ENCODE measurements at places on chromosomes 7 and 10.

- no peak for DNase-seq
Measured at GRCh38 chr10:90205340-90205739, 503.9 kb downstream of the KIF20B start.

DNA sequence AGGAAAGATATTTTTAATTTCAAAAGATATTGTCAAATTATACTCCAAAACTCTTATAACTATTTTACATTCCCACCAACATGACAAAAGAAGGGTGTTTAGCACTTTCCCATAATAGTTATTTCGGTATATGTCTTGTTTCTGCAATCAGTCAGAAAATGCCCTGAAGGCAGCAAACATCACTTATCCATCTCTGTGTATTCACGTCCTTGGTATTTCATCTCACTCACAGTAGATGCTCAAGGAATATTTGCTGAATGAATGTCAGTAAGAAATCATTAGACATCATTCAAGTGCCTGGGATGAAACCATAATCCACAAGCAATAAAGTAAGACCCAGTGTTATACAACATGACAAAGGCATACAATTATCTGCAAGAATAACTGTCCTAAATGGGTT is 112.7 kb downstream of the GFRA1 start:
- DNase-seq = no peak

DNA sequence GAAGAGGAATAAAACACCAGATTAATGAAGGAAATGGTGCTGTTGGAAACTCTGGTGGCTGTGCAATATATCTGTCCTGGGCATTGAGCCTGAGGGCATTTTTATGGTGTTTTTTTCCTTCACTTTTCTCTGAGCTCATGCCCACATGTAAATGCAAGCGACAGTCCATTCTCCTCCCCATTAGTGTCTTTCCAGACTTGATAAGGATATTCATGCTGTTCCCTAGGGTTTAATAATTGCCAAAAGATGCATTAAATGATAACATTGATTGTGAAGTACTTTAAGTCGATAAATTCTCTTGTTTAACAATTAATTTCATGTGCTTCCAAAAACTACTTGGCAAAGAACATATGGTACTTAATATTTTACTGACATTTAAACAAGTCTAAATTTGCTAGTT is 384.7 kb downstream of the MDFIC start:
- DNase-seq = no peak

- DNase-seq = no peak
Measured at GRCh38 chr10:84225427-84226173, at the start of gene LRIT2. LRIT2 (minus strand) TSS chr10:84225544; CDS start chr10:84225520, 24 bp downstream.

GRCh38 chr7:53035499-53036412 is at the start of gene POM121L12:
POM121L12 (plus strand) TSS chr7:53035633; CDS start chr7:53035672, 39 bp downstream.
- no peak for DNase-seq

DNA sequence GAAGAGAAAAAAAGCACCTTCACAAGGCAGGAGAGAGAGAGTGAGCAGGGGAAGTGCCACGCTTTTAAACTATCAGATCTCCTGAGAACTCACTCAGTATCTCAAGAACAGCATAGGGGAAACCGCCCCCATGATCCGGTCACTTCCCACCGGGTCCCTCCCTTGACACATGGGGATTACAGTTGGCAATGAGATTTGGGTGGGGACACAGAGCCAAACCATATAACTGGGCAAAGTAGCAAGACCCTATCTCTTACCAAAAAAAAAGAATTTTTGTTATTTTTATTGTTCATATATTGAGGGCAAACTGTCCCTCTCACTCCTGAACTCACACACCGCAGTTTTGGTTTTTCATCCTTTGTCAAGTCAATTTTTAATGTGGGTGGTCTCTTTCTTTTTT is 18.2 kb upstream of the ZRANB1 start:
- DNase-seq = no peak

GRCh38 chr10:80166581-80167470 is 34.3 kb downstream of the PLAC9 start:
- DNase-seq = no peak

DNA sequence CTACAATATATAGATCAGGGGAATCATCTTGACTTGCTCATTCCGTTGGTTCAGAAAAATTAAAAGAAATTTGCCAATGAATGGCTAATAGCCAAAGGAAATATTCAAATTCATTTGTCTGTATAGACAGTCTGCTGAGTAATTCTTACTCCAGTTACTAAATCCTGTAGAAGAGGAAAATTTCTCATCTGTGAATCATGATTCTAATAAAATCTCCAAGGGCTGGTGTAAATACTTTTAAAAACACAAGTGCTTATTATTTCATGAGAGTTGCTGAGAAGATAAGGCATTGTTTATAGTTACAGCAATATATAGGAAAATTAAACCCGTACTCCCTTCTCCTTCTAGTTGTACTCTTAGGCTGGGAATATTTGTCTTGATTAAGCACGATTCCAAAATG is 53.0 kb downstream of the WNT2 start:
- DNase-seq = no peak

DNA sequence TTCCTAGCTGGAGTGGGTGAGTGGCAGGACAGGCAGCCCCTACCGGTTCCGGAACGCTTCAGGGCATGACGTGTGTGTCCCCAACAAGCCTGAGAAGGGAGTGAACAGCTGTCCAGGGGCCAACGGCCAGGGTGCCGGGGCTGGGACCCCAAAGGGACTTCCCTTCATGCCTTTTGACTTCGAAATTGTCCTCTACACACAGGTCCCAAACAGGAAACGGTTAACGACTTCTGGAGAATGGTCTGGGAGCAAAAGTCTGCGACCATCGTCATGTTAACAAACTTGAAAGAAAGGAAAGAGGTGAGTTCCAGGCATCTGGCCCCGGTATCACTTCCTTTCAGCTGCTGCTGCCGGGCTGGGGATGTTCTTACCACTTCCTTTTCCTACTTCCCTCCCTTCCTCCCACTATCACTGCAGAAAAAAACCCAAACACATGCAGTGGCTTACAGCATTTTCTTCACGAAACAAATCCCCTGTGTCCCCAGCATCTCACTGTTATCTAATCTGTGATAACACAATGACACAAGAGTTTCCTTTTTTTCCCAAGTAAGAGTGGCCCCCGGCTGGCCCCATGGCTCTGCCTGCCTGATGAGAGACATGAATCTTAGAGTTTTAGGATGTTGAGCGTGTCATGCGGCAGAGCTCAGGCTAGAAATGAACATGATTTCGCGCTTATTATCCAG is 63.2 kb downstream of the MKI67 start:
- DNase-seq = no peak

DNA sequence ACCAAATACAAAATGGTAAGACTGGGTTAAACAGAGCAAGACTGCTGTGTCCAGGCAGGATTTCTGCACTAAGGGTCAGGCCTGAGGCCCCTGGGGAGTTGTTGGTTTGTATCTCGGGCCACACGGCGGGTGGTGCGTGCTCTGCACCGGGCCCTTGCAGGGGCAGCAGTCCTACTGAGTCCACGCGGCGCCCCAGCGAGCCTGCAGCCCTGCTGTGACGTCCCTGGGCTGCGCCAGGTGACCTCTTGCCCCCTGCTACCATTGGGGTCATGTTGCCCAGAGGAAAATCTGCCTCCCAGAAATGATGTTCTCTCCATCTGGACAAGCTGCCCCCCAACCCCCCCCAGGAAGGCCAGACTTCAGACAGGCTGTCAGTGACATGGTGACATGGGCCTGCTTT is 281.5 kb downstream of the CELF2 start:
- no peak for DNase-seq

DNA sequence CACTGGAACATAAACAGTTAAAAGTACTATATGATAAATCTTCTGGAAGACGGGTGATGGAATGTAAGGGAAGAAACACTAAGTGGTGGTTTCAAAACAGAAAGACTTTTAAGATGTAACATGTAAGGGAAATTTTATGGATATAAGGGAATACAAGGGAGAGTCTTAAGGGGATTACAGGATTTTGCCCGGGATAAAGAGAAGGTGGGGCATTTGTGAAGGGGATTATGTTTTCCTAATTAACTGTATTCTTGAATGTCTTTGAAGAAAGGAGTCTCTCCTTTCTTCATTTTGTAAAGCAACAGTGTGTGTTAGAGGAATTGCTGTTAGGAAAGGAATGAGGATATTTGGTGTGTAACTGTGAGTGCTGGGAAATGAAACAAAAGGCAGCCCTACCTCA is 745.2 kb downstream of the AUTS2 start:
- DNase-seq = no peak

GRCh38 chr10:103111918-103112877 is 80.9 kb downstream of the NT5C2 start:
- DNase-seq = no peak
